ENCODE measurements at places on chromosomes 2 and 18.

DNA sequence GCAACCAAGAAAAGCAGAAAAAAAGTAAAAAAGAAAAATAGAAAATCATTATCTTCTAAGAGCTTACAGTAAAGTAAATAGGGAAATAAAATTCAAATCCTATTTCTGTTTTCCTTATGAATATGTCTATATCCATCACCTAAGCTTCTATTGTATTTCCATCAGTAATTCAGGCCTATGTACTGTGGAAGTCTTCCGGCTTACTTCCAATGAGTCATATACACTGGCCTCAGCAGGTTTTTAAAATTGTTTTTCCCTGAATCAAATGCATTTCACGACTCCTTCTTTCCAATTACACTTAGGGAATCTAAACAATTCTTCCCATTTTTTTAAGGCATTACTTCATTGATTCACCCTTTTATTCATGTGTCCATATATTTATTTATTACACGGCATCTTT is 164.7 kb downstream of the CCDC102B start:
- no peak for DNase-seq

DNA sequence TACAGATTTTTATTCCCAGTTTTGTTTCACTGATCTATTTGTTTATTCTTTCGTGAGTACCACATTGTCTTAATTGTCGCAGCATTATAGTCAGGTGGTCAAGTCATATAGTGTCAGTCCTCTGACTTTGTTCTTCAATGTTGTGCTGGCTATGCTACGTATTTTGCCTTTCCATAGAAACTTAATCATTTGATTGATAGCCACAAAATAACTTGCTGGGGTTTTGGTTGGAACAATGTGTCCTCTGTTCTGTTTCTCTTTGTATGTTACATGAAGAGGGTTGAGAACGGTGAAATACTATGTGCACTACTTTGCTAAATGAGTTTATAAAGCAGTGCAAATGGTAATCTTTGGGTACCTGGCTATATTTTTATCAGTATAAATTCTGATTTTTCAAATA is 64.9 kb upstream of the TTC27 start:
- no peak for DNase-seq

- peak; percentile 4 for DNase-seq
These were observed 47.0 kb downstream of the UGP2 start for GRCh38 chr2:63888490-63889402.

GRCh38 chr2:70596293-70596692 is 42.7 kb upstream of the TGFA start:
- DNase-seq, result no peak

DNA sequence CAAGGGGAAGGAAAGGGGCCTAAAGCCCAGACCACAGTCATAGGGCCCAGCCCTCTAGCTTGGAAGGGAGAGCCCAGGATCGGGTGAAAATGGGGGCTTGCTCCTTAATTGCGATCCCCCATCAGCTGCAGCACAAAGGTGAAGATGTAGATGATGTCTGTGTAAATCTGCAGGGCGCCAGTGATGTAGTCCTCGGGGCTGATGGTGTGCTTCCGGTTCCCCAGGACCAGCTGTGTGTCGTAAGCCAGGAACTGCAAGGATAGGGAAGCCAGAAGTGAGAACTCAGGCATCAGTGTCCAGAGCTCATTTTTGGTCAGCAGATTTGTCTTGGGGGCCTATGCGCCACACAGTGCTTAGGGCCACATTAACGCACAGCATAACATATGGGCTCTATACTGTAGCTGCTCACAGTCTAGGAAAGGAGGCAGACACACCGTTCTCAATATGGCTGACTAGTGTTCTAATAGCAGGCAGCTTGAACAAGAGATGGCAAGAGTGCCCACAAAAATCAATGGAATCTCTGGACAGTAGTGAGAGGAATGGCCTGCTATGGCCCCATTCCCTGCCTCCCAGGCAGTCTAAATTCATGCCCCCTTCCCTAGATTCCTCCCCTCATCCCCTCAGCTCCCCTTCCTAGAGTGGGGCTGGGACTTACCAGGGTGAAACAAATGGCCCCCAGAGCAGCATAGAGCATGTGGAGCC is 5.2 kb downstream of the PNKD start:
- no peak for DNase-seq

DNA sequence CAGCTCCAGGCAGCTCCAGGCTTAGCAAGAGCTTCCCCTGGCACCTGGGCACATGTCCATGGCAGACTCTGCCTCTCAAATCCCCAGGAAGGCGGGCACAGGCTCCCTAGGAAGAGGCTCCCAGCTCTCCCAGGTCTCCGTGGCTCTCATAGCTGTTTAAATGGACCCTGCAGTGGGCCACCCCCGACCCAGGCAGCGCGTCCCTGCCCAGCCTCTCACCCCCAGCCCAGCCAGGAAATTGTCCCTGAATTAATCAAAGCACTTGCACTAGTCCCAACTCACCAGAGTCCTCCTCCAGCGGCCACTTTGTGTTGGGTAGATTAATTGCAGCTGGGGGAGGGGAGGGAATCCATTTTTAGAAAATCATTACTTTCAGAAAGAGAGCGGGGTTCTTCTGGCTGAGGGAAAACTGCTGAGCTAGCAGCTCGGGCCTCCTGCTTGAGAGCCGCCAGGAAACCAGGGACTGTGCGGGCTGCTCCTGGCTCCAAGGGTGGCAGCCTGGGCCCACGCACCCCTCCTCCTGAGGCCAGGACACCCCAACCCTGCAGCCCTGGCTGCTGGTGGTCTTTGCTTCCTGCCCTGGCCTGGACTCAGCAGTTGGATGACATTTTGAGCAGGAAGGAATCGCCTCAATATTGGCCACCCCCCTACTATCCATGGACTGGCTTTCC is 36.0 kb downstream of the SMAD7 start:
- DNase-seq, result no peak

DNA sequence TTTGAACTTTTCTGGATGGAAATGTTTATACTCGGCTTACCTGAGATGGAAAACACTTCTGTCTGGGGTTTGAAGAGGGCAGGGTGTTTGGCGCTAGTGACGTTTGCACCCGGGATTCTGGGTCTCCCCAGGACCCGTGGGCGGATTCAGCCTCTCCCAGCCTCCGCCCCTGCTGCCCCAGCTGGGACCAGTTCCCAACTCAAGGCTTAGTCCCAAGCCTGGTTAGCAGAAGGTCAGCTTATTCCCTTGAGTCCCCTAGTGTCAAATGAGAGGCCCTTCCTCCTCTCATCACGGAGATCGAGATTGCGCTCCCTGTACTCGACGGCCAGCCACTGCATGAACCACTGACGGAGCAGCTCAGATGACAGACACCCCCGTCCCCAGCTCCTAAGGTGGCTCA is 123.2 kb downstream of the RTP5 start:
- DNase-seq, result no peak

DNA sequence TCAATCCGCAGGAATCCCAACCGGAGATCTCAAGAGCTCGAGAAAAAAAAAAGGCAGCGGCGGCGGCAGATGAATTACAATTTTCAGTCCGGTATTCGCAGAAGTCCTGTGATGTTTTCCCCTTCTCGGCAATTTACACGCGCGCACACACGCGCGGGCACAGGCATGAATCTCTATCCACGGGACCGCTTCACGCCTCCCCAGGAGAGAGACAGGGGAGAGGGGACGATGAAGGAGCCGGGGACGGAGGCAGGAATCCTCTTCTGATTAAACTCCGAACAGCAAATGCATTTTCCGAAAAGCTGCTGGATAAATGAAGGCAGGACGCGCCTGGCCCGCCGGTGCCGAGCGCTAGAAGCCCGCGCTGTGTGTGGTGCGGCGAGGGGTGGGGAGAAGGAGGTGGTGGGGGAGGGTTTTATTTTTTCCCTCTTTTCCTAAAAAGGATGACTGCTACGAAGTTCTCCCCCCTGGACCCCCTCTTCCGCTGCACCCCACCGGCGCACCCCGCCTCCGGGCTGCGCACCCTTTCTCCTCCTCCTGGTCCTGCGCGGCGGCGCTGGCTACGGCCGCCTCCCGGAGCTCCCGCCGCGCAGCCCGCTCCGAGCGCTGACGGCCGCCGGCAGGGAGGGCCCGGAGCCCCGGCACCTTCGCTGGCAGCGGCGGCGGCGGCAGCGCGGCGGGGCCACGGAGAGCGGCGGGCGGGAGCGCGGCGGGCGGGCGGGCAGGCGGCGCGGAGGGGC is at the start of gene BCL2:
BCL2 (minus strand) TSS at position 387 of the 740 bp plus-strand sequence.
- peak; percentile 76 for DNase-seq

- no peak for DNase-seq
These were observed 220.7 kb downstream of the CAMKMT start for GRCh38 chr2:44582363-44583008.

GRCh38 chr2:212990697-212991096 is 160.7 kb downstream of the IKZF2 start:
- DNase-seq, result no peak

GRCh38 chr2:168530982-168531622 is 75.0 kb downstream of the CERS6 start:
- no peak for DNase-seq

DNA sequence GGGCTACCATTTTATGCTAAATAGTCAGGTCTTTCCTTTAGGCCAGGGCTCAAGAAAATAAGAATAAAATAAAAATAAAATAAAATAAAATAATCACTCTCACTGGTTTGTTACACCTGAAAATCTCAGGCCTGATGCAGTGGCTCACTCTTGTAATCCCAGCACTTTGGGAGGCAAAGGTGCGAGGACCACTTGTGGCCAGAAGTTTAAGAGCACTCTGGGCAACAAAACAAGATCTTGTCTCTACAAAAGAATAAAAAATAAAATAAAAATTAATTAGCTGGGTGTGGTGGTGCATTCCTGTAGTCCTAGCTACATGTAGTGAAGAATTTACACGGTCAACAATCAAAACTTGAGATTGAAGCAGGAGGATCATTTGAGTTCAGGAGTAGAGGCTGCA is 159.4 kb downstream of the NRXN1 start:
- DNase-seq, result no peak

- peak; percentile 67 for DNase-seq
These were observed 118.1 kb downstream of the MSH2 start for GRCh38 chr2:47520825-47521665.

DNA sequence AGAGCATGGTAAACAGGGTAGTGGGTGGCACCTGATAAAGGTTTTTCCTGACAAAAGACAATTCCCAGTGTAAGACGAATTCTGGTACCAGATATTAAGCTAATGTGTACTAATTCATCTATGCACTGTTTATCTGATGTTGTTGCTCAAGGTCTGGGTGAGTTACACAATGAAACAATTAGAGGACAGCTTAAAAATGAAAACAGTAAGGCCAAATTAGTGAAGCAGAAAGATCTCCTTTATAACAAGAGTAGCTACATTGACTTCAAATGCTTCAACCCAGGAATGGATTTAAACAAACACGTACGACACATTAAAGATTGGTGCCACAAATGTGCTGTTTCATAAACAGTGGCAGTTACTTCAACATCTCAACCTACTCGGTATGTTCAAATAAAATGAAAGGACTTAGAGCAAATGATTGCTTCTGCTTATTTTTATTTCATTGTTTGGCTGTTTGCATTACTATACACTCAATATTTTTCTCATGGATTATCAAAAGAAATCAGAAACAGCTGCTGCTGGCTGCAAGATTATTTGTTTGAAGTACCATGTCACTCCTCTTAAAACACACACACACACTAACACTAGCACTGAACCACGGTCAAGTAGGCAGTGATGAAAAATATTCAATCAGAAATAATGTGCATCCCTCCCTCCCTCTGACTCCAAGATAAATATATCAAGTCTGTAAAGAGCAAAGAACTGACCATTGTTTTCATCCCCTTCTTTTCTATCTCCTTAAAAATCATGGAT is 94.4 kb upstream of the RND3 start:
- DNase-seq, result peak; percentile 23

All from NCI-H526 (cell line).